ENCODE measurements at places on chromosomes 2 and 18. TPM values are rescaled to one million over a fixed set of nuclear protein-coding genes. Genes with fewer than 3 reads are reported as not detected.

GRCh38 chr2:154261473-154262027 is 389.8 kb downstream of the GALNT13 start:
- no peak for DNase-seq

- DNase-seq: no peak
These were observed 96.2 kb upstream of the B3GNT7 start for GRCh38 chr2:231299267-231299666.

The ALPP gene
- not detected for total RNA-seq

DNA sequence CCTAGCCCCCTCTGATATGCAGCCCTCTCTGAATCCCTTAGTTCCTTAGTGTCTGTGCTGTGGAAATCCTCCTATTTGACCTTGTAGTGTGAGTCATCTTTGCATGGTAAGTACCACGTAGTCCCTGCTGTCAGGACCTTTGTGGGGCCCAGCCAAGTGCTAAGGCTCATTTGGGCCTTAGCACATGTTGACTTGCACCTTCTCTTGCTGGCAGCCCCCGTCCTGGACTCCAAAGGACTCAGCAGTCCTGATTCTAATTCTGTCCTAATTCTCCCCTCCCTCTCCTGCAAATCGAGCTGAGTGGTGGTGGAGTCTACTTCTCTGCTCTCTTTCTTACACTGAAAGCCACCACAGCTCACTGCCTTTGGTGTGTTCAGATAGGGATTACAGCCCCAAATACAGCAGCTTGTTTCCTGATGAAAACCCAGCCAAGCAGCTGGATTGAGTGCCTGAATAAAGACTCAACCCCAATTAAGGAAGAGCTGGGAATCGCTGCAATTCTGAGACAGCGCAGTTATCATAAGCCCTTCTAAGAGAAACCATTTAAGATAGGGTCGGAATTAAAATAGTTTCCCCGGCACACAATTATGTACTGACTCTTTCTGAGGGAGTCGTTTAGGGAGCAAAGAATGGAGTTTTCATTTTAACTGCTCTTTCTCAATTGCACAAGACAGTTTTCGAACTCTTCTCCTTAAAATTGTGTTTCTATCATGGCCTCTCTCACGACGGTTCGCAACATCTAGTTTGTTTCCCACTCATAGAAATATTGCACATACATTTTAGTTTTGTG is 215.6 kb upstream of the TNP1 start:
- no peak for DNase-seq

DNA sequence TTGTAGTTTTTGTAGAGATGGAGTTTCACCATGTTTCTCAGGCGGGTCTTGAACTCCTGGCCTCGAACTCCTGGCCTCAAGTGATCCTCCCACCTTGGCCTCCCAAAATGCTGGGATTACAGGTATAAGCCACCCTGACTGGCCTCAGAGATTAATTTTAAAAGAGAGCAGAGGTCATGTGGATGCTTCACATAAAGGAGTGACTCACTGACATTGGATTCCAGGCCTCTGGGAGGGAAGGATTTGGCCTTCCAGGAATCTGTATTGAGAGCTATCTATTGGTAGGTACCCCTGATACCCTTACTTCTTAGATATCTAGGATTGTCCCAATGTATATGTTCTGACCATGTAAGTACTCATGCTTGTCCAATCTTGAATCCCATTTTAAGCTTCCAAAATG is 138.4 kb downstream of the FAM161A start:
- no peak for DNase-seq

The POTEF gene
- not detected for total RNA-seq

The TEX44 gene
- not detected for total RNA-seq

The MC2R gene
- total RNA-seq: not detected

GRCh38 chr2:166519391-166519962 is 25.4 kb upstream of the SCN7A start:
- no peak for DNase-seq

The TUBA3E gene
- not detected for total RNA-seq

- DNase-seq: no peak
These were observed 45.4 kb upstream of the PAPOLG start for GRCh38 chr2:60710707-60711106.

- DNase-seq: no peak
These were observed 2.0 kb upstream of the ZNF516 start for GRCh38 chr18:76497021-76497420.

The PSMA8 gene
- not detected for total RNA-seq

GRCh38 chr18:50065039-50065438 is 129.9 kb downstream of the MYO5B start:
- DNase-seq: no peak

GRCh38 chr2:120486441-120486840 is 140.5 kb downstream of the INHBB start:
- no peak for DNase-seq

DNA sequence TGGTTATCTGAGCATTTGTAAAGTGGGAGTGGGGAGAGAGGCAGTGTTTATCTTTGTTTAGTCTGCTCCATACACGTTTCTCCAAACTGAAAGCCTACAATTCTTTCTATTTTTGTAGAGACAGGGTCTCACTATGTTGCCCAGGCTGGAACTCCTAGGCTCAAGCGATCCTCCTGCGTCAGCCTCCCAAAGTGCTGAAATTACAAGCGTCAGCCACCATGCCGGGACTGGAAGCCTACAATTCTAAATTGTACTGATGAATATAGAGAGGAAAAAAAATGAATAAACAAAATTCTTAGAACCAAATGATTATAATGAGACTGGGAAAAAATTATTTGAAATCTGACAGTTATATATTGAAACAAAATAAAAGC is 1.4 kb upstream of the ZFAND2B start:
- DNase-seq: no peak

DNA sequence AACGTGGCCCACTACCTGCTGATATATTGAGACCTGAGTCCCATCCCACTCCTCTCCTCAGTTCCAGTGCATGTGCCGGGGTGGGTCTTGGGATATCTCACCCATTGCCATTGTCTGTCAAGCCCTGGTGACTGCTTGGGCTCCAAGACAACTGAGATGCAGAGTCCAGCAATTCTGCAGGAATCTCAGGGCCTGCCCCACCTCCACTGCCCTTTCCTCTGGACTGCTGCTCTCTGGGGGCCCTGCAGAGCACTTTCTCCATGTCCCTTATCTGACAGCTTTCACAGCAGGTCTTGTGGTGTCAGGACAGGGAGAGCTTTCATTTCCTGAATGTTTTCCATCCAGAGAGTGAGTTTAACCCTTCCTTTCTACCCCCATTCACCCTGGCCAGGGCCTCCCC is 152.9 kb downstream of the ARL4C start:
- DNase-seq: no peak

DNA sequence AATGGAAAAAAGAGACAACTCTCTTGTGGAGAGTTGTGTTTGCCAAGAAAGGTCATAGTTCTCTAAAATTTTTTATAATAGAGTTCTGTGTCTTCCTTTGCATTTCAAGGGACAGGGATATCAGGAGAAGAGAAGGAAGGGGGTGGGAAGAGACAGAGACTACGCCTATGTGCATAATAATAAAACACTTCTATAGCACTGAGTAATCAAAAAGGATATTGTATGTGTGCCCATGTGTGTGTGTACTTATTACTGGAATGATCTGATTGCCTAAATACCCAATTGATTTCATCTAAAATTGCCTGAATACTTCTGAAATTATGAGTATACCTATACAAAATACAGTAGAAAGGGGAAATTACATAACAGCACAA is 803.7 kb upstream of the ACVR2A start:
- no peak for DNase-seq

DNA sequence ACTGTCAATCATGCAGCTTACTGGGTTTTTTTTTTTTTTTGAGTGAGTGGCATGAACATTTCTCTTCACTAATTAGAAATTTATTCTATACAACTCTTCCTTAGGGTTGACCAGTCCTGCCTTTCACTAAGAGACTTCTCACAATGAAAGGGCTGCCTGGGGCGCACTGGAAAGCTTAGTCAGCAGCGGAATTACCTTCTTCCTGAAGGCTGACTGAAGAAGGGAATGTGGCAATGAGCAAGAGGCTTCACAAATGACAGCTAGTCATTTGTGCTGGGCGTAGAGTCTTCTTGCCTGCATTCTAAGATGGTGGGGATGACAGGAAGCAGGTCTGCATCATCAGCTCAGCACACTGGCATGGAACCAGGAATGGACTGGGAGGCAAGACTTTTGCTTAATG is 15.6 kb upstream of the SCN3A start:
- DNase-seq: no peak
